Activated T-cell treated with anti-CD3 and anti-CD28 coated beads, Interleukin-2, amount 50 U/mL, for 72 hours (primary cell): ENCODE measurements at places on chromosomes 5 and 9. TPM values are rescaled to one million over a fixed set of nuclear protein-coding genes. Genes with fewer than 3 reads are reported as not detected.

Gene PFN3
- total RNA-seq, result not detected

GRCh38 chr5:178113141-178113787 is at the start of gene N4BP3:
TSS of gene N4BP3 (plus strand) at chr5:178113532. CDS start at chr5:178119584, 6,052 bp downstream.
- H3K4me1 ChIP-seq, result peaks cover 31% of the 10 kb centered on the region
- DNase-seq, result peak; percentile 91
- peak within 1 kb of the TSS; percentile 92 for H3K27ac ChIP-seq
- H3K27me3 ChIP-seq, result no peaks in the 10 kb centered on the region
- H3K4me3 ChIP-seq, result peak within 1 kb of the TSS; percentile 98

Gene SARDH
- 4.7 TPM for total RNA-seq

DNA sequence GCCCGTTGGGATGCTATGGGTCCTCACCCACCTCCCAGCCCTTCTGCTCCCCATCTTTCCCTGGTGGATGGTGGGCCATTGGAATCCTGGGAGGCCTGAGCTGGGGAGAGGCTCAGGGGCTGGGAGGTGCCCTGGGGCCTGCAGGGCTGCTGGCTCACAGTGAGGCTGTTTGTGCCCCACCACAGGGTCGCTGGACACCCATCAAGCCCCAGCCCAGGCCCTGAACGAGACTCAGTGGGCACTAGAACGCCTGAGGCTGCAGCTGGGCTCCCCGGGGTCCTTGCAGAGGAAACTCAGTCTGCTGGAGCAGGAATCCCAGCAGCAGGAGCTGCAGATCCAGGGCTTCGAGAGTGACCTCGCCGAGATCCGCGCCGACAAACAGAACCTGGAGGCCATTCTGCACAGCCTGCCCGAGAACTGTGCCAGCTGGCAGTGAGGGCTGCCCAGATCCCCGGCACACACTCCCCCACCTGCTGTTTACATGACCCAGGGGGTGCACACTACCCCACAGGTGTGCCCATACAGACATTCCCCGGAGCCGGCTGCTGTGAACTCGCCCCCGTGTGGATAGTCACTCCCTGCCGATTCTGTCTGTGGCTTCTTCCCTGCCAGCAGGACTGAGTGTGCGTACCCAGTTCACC is 4.9 kb upstream of the AIF1L start:
- H3K4me3 ChIP-seq, result no peak overlapping the region
- H3K27me3 ChIP-seq, result peaks cover 24% of the 10 kb centered on the region
- H3K27ac ChIP-seq, result no peak overlapping the region
- H3K4me1 ChIP-seq, result peaks cover 5% of the 10 kb centered on the region
- no peaks in the 10 kb centered on the region for H3K36me3 ChIP-seq
- DNase-seq, result no peak

- no peaks in the 10 kb centered on the region for H3K27me3 ChIP-seq
- H3K4me1 ChIP-seq, result peaks cover 28% of the 10 kb centered on the region
- H3K27ac ChIP-seq, result peak overlapping the region; percentile 94
- DNase-seq, result peak; percentile 23
- peaks cover 9% of the 10 kb centered on the region for H3K36me3 ChIP-seq
- peak overlapping the region; percentile 63 for H3K4me3 ChIP-seq
These were observed 3.1 kb upstream of the CATSPER3 start for GRCh38 chr5:134964359-134965270.

- peaks cover 7% of the 10 kb centered on the region for H3K27me3 ChIP-seq
- peak overlapping the region; percentile 70 for H3K27ac ChIP-seq
- H3K4me3 ChIP-seq, result peak overlapping the region; percentile 55
- H3K4me1 ChIP-seq, result peaks cover 41% of the 10 kb centered on the region
These were observed 28.8 kb upstream of the PANK3 start for GRCh38 chr5:168607946-168608345.

- no peak overlapping the region for H3K4me3 ChIP-seq
- H3K4me1 ChIP-seq, result peaks cover 21% of the 10 kb centered on the region
- no peaks in the 10 kb centered on the region for H3K27me3 ChIP-seq
- peak; percentile 60 for DNase-seq
- peak overlapping the region; percentile 39 for H3K27ac ChIP-seq
These were observed 122.5 kb upstream of the RASGRF2 start for GRCh38 chr5:80837679-80838078.

Gene RNF183
- 0.69 TPM for total RNA-seq

DNA sequence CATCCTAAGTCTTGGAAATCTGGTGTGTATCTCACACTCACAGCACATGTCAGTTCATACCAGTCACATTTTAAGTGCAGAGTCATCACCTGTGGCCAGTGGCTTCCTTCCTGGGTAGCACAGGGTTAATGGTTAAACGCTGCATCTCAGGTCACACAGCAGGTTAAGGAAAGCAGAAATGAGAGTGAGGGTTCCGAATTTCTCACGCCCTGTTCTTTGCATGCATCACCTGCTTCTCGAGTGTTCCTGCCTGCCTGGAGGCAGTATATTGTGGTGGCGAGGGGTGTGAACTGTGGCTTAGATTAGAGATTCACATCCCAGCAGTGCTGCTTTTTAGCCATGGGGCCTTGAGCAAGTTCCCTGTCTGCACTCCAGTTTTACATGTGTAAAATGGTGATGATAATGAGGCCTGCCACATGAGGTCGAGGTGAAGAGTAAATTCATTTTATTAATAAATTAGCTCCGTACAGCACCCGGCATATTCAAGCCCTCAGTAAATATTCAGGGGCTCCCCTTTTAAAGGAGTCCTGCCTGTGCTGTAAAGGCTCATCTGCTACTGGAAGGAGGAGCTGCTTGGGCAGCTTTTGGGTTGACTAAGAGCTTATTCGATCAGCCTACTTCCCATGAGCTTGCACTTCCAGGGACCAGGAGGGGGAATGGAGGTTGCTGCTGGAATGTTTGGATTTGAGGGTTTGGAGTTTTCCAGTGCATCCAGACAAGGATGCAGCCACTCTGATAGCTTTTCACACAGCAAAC is 61.1 kb upstream of the SAP30L start:
- H3K36me3 ChIP-seq, result peaks cover 6% of the 10 kb centered on the region
- H3K4me3 ChIP-seq, result no peak overlapping the region
- H3K27ac ChIP-seq, result no peak overlapping the region
- no peak for DNase-seq

Gene IFNA2
- not detected for total RNA-seq

DNA sequence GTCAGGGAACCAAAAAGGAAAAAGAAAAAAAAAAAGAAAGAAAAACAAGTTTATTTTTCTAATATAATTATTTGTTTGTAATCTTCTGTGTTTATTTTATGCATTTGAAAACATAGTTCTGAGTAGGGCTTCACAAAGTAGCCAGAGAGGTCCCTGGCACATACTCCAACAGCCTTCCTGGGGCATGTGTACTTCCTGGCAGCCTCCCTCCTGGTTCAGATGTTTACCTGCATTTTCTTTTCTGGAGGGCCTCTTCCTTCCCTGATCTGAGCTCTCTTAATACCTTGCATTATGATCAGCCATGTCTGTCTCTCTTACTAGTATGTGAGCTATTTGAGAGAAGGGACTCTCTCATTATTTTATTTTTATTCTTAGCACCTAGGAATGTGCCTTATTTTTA is 361.8 kb downstream of the KDM4C start:
- peaks cover 3% of the 10 kb centered on the region for H3K36me3 ChIP-seq
- H3K27me3 ChIP-seq, result no peaks in the 10 kb centered on the region
- DNase-seq, result no peak
- H3K27ac ChIP-seq, result peak overlapping the region; percentile 64

DNA sequence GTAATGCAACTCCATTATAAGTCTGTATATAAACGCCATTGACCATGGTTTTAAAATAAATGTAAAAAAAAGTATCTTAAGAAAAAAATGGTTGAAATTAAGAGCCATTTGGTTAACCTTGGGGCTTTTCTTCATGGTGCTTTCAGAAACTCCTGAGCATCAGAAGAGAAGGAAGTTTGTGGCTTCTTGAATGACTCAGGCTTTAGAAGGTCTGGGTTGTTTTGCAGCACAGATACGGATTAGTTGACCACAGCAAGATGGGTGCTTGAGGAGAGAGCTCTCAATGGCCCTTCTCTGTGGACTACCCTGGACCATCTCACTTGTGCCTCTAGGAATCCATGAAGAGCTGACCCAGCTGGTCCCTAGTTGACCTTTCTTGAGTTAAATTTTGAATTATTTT is 189.5 kb downstream of the TMEM38B start:
- no peak overlapping the region for H3K27ac ChIP-seq
- no peaks in the 10 kb centered on the region for H3K36me3 ChIP-seq
- peak; percentile 4 for DNase-seq
- peaks cover 31% of the 10 kb centered on the region for H3K27me3 ChIP-seq
- H3K4me3 ChIP-seq, result no peak overlapping the region

GRCh38 chr9:133339641-133340040 is 3.7 kb upstream of the SURF6 start:
- H3K36me3 ChIP-seq, result peaks cover 21% of the 10 kb centered on the region
- no peak overlapping the region for H3K27ac ChIP-seq
- no peak overlapping the region for H3K4me3 ChIP-seq

- no peaks in the 10 kb centered on the region for H3K4me1 ChIP-seq
- no peak overlapping the region for H3K4me3 ChIP-seq
- H3K27me3 ChIP-seq, result peaks cover 24% of the 10 kb centered on the region
- DNase-seq, result no peak
- no peaks in the 10 kb centered on the region for H3K36me3 ChIP-seq
These were observed 10.3 kb downstream of the SEMA6A start for GRCh38 chr5:116564312-116564711.

DNA sequence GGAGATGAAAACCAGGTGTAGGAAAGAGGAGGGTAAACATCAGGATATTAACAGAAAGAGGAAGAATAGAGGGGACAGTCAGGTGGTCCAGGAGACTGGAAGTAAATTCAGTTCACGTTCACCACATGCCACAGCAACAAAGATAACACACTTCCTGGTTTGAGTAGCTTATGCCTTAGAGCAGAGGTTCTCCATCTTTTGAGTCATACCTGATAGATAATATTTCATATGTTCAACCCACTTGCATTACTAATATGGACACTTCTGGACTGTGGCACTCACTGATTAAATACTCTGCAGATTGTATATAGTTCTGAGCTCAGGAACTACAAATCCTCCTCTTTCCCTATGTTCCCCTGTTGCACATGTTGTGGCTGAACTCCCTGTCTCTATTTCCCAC is 179.9 kb upstream of the NR3C1 start:
- peaks cover 49% of the 10 kb centered on the region for H3K4me1 ChIP-seq
- H3K27me3 ChIP-seq, result peaks cover 11% of the 10 kb centered on the region
- H3K4me3 ChIP-seq, result no peak overlapping the region
- H3K36me3 ChIP-seq, result no peaks in the 10 kb centered on the region
- no peak overlapping the region for H3K27ac ChIP-seq

GRCh38 chr5:9013147-9013546 is 532.7 kb downstream of the SEMA5A start:
- H3K4me1 ChIP-seq, result no peaks in the 10 kb centered on the region
- no peak overlapping the region for H3K27ac ChIP-seq
- H3K36me3 ChIP-seq, result no peaks in the 10 kb centered on the region
- no peak overlapping the region for H3K4me3 ChIP-seq
- DNase-seq, result no peak

DNA sequence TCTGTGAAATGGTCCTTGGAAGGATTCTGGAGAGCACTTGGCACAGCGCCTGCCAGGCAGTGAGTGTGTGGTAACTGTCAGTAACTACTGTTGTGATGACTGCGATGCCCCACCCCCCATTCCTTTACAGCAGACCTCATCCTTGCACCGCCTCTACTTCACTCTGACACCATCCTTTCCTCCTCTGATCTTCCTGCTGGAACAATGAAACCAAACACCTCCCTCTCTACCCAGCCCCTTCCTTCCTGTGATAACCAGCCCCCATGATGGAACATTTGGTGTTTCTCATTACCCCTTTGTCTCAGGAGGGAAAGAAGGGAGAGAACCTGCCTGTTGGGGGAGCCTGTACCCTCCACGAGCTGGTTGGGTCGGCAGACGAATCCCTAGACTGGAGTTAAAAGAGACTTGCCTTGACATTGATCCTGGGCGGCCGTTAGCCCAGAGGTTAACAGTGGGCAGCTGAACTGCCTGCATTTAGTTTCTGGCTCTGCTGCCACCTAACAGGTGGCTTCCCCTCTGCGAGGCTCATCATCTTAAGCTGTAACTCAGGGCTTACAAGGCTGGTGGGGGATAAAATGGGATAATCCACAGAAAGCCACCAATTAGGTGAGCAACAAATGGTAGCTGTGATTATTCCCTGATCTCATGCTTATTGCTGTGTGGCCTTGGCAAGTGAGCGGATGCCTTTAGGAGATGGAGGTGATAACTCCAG is 34.2 kb upstream of the GRPEL2 start:
- H3K27ac ChIP-seq, result no peak overlapping the region
- no peak overlapping the region for H3K4me3 ChIP-seq
- no peak for DNase-seq
- no peaks in the 10 kb centered on the region for H3K36me3 ChIP-seq
- no peaks in the 10 kb centered on the region for H3K27me3 ChIP-seq
- peaks cover 5% of the 10 kb centered on the region for H3K4me1 ChIP-seq

Gene PRLR
- total RNA-seq, result not detected

GRCh38 chr9:89940625-89941024 is 335.8 kb downstream of the GADD45G start:
- no peak overlapping the region for H3K27ac ChIP-seq
- H3K36me3 ChIP-seq, result no peaks in the 10 kb centered on the region
- H3K4me3 ChIP-seq, result no peak overlapping the region
- H3K27me3 ChIP-seq, result peaks cover 68% of the 10 kb centered on the region
- H3K4me1 ChIP-seq, result peaks cover 21% of the 10 kb centered on the region
- no peak for DNase-seq

Gene SPAG8
- total RNA-seq, result 1.4 TPM

DNA sequence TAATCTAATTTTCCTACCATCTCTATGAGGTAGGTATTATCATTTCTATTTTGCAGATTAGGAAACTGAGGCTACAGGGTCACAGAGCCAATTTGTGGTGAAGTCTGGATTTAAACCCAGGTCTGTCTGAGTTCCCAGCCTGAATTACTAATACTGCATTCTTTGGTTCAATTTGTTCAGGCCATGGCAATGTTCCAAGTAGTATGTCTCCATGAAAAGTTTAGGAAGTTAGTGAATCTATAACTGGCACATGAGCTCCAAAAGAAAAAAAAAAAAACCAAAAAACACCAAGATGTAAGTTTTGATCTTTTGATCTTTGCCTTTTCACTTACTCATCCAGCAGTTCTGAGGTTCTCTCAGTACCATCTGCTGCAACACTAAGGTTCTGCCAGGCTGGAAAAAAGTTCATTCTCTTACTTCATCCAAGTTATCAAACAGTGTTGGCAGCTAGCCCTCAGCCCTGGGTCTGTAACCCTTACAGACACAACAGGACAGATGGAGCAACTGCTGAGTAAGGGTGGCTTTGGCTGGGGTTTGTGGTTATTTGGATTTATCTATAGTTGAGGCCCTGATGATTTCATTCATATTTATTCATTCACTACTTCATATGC is 4.4 kb upstream of the TMEM268 start:
- H3K36me3 ChIP-seq, result peaks cover 4% of the 10 kb centered on the region
- H3K4me1 ChIP-seq, result peaks cover 21% of the 10 kb centered on the region
- no peak for DNase-seq
- H3K27me3 ChIP-seq, result no peaks in the 10 kb centered on the region
- H3K4me3 ChIP-seq, result no peak overlapping the region

GRCh38 chr5:121090822-121091221 is 626.7 kb downstream of the PRR16 start:
- no peak overlapping the region for H3K4me3 ChIP-seq
- H3K36me3 ChIP-seq, result no peaks in the 10 kb centered on the region
- H3K27ac ChIP-seq, result no peak overlapping the region

GRCh38 chr5:33774341-33774740 is 117.4 kb downstream of the ADAMTS12 start:
- no peak overlapping the region for H3K27ac ChIP-seq
- no peaks in the 10 kb centered on the region for H3K27me3 ChIP-seq
- peaks cover 3% of the 10 kb centered on the region for H3K36me3 ChIP-seq
- no peaks in the 10 kb centered on the region for H3K4me1 ChIP-seq
- no peak overlapping the region for H3K4me3 ChIP-seq

Gene SPINK7
- total RNA-seq, result not detected

- no peaks in the 10 kb centered on the region for H3K36me3 ChIP-seq
- H3K27ac ChIP-seq, result no peak overlapping the region
- peaks cover 11% of the 10 kb centered on the region for H3K4me1 ChIP-seq
- H3K27me3 ChIP-seq, result no peaks in the 10 kb centered on the region
These were observed 4.8 kb upstream of the PCSK5 start for GRCh38 chr9:75885652-75886051.
